Activated CD4-positive, alpha-beta T cell treated with anti-CD3 and anti-CD28 coated beads, Interleukin-2, amount 10 ng/mL, durations not matched to agents 7 days and 5 days (primary cell): ENCODE measurements at places on chromosomes 5 and 9. TPM values are rescaled to one million over a fixed set of nuclear protein-coding genes. Genes with fewer than 3 reads are reported as not detected.

DNA sequence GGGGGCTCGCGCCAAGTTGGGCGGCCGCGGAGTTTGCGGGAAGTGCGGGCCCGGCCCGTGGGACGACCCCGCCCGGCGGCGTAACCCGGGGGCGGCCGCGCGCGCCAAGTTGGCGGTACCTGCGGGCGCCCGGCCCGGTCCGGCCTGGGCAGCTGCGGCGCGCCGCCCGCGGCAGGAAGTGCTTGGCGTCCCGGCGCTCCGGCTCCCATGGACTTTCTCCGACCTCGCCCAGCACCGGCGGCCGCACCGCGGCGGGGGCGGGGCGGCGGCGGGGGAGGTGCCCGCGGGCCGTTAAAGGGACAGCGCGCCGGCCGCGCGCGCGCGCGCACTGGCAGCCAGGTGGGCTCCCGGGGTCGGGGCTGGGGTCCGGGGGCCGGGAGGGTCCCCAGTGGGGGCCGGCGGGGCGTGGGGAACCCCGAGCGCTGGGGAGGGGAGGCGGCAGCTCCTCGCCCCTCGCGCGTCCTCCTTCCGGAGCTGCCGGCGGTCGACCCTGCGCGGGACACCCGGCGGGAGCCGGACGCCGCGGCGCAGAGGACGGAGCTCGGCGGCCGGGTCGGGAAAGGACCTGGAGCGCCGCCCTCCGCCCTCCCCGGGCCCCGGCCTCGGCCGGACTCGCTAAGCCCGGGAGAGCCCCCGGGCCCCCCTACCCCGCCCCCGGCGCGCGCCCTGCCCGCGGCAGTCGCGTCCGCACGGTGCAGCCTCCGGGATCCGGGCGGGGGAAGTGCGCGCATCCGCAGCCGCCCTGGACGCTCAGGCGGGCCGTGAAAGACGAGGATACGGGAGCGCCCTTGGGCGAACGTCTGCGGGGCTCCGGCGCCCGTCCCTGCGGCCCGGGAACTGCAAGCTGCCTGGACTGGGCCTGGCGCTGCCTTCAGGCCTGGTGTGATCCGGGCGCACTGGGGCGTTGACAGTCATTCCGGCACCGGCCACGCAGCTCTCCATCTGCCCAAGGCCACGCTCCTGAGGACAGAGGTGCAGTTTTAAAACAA, at the start of gene NACC2:
Gene NACC2, minus strand, starts transcription at position 220 of the 989 bp plus-strand sequence. CDS start 44,768 bp downstream, outside the sequence.
- DNase-seq, result no peak
- H3K27me3 ChIP-seq, result peaks cover 7% of the 10 kb centered on the region

- peak overlapping the region; percentile 92 for H3K27ac ChIP-seq
- H3K36me3 ChIP-seq, result peaks cover 15% of the 10 kb centered on the region
- peak overlapping the region; percentile 38 for H3K4me3 ChIP-seq
- H3K27me3 ChIP-seq, result no peaks in the 10 kb centered on the region
- DNase-seq, result peak; percentile 76
These were observed 2.2 kb upstream of the GNPDA1 start for GRCh38 chr5:142014911-142015584.

DNA sequence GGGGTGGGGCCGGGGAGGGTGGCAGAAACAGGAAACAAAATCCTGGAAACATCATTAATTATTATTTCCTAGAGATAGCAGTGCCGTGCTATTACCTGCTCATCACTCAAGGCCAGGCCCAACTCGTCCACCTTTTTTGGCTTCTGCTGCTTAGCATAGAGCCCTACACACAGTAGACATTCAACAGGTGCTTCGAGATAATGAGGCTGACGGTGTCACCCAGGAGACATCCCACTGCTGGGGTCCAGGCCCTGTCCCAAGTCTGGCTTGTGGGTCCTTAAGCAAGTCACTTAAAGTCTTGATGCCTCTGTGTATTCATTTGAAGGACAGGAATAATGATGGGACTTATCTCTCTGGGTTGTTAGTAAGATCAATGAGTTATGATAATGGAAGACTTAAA, 506.6 kb downstream of the BNC2 start:
- H3K27ac ChIP-seq, result no peak overlapping the region
- no peaks in the 10 kb centered on the region for H3K36me3 ChIP-seq
- DNase-seq, result no peak
- H3K4me1 ChIP-seq, result no peaks in the 10 kb centered on the region
- H3K27me3 ChIP-seq, result no peaks in the 10 kb centered on the region
- H3K4me3 ChIP-seq, result no peak overlapping the region

C9orf152 gene
- total RNA-seq, result not detected
